ENCODE measurements at places on chromosomes 16 and 17. TPM values are rescaled to one million over a fixed set of nuclear protein-coding genes. Genes with fewer than 3 reads are reported as not detected.

DNA sequence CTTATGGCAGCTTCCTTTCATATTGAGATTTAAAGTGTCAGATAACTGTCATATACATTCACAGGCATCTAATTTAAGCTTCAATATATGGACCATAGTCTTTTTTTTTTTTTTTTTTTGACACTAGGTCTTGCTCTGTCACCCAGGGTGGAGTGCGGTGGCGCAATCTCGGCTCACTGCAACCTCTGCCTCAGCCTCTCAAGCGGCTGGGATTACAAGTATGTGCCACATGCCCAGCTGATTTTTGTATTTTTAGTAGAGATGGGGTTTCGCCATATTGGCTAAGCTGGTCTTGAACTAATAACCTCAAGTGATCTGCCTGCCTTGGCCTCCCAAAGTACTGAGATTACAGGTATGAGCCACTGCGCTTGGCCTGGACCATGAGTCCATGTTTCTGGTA lies 13.6 kb downstream of the CEP95 start:
- no peak for DNase-seq

- no peak for DNase-seq
Observed at GRCh38 chr17:9209781-9210370, 188.6 kb downstream of the NTN1 start.

GRCh38 chr16:27436921-27437650 lies 35.1 kb downstream of the IL21R start:
- DNase-seq: no peak

C17orf50 gene
- not detected for total RNA-seq

DNA sequence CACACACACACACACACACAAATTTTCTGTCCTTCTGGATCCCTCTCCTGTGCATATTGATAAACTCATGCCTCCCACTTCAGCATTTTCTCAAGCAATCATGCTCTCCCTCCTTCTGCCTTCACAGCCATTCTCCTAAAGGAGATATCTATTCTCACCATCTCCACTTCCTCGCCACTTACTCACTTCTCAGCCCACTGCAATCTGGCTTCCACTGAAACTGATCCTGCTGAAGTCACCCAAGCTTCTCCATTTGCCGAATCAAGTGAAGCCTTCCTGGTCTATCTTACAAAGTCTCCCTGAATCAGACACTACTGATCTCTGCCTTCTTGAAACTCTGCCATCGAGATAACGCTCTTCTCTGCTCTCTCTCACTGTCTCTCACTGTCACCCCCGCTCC lies 54.0 kb upstream of the GNAO1 start:
- no peak for DNase-seq

PMFBP1 gene
- 0.66 TPM for total RNA-seq

DPEP3 gene
- total RNA-seq: not detected

CDH16 gene
- 8.7 TPM for total RNA-seq

DNA sequence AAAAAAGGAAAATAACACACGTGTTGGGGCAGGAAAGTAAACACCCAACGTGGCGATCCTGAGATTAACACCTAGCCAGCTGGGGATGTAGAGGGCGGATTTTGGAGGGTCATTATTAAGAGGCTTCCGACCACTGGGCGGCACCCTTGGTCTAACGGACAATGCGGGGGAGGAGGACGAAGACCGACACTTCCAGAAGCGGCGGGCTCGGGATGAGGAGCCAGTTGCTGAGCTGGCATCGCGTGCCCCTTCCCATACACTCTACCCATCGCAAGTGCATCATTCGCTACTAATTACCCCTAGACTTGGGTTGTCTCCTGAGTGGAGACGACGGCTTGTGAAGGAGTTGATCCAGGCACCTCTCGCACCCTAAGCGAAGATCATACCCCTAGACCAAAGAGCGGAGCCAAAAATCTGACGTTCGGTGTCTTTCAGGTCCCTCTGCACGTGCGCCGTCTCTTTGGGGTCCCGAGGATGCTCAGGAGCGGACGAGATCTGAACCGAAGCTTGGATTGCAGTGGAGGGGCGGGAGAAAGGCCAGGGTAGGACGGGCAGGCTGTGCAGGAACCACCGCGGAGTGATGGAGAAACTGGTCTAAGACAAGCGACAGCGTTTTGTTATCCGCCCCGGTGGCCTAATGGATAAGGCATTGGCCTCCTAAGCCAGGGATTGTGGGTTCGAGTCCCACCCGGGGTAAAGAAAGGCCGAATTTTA lies 17.6 kb downstream of the ZNF213 start:
- DNase-seq: peak; percentile 93

GRCh38 chr16:17084130-17084529 lies 386.6 kb downstream of the XYLT1 start:
- DNase-seq: no peak

GRCh38 chr16:86086471-86086870 lies 187.5 kb downstream of the IRF8 start:
- DNase-seq: no peak

GP1BA gene
- not detected for total RNA-seq

DNA sequence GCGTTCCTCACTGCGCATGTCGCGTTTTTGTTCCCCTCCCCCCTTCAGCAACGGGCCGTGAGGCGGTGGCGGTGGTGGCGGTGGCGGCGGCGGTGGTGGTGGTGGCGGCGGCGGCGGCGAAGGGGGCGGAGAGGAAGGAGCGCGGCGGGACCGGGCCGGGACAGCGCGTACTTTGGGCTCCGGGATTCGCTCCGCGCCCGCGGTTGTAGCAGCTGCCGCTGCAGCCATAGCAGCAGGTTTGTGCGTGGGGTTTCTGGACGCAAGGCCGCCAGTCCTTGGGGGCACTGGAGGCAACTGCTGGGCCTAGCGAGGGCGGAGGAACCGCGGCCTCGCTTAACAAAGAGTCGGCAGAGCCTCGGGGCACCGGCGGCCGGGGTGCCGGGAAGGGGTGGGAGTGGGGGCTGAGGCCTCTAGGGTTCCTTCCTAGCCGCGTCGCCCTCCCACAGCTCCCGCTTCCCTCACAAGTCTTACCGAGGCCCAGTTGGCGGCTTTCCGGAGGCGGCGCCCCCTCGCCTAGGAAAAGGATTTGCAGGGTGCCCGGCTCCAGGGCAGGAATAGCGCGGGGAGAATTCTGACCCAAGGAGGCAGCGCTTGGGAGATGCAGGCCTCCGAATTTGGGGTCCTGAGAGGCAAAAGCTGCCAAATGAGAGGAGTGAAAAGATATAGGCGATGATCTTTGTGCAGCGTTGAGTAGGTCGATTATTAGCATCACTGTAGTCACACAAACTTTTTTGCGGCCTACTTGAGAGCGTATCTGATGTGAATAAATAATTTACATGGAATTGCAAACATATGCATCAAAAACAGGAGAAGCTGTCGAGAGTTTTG lies at the start of gene DDX42:
Gene DDX42 (plus strand): TSS at position 30 of the 828 bp plus-strand sequence. CDS start 12,880 bp downstream, outside the sequence.
- DNase-seq: peak; percentile 26

DNA sequence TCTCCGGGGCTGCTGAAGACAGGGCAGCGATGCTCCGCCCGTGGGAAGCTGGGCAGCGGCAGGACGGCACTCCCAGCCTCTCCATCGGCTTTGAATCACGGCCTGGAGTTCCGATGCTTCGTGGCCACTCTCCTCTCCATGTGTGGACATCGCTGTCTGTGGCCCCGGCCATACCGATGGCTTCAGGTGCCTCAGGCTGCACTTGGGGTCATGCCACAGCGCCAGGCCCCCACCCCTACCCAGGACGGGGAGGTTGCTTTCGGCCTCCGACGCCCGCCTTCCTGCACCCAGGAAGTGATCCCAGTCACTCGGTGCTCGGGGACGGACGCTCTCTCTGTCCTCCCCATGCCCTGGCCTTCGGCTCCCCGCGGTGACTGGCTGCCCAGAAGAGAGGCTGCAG lies 180.7 kb downstream of the BANP start:
- DNase-seq: no peak

GRCh38 chr16:67677712-67678111 lies 11.1 kb downstream of the C16orf86 start:
- no peak for DNase-seq

DNA sequence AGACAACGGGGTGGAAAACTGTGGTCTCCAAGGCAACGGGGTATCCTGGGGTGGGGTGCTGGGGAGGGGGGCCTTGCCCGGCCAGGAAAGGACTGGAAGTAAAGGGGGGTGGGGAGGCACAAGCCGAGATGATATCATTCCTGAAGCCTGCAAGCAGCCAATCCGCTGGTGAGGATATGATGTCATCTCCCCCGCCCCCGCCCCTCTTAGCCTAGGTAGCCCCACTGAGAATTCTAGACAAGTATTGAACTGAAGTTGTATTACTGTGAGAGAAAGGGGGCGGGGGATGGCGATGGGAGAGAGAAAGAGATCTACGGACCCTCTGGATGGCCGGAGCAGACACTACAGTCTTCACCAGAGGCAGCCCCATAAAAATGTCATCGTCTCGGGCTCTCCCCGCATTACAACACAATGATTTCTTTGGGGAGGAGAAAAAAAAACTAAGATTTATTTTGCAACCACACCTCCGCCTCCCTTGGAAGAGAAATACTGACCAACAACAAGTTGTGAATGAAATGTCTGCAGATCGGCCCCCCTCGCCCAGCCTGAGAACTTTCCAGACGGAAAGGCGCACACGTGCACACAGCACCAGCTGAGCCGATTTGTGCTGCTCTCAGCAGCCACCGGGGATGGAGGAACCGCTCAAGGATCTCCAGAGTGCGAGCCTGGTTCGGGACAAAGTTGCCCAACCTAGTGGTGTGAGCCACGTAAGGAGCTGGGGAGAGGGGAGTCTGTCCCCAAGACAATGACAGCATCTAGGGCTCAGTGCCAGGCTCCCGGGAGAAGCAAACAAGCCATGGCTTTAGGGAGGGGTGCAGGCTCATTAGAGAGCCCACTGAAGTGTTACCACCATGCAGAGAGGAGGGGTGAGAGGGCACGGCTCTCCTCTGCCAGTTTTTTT lies 222.1 kb downstream of the SOX9 start:
- no peak for DNase-seq

DNA sequence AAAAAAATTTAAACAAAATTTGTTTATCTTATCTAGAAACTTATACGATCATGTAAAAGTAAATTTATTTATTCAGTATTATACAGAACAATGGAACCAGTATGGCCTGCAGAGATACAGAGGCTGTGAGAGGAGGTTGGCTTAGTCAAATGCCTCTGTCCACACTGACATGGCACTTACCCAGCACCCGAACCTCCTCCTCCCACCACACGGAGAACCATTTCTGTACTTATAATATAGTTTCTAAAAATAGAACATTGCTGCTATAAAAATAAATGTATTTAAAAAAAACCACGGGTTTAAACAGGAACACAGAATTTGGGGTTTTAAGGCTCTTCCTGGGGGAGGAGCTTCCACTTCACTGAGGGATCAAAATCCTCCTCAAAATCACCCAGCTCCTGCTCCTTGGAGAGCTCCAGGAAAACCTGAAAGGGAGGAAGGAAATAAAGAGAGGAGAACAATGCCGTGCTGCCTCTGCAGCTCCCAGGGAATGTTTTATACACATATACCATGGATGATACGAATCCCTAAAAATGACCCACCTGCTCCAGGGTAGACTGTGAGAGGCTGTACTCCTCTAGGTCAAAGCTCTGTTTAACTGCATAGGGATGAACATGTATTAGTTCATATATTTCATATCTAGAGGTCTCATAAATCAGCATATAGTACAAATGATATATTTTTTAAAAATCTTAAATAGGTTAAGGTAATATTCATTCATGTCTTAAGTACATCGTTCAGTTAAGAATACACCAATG lies 87.3 kb downstream of the ABCA8 start:
- no peak for DNase-seq

- no peak for DNase-seq
Observed at GRCh38 chr17:61005358-61005757, 327.7 kb downstream of the BCAS3 start.

DLG4 gene
- 36.5 TPM for total RNA-seq

ESRP2 gene
- total RNA-seq: 67.0 TPM

- DNase-seq: no peak
Observed at GRCh38 chr16:709566-710499, 4.2 kb upstream of the FBXL16 start.

HID1 gene
- total RNA-seq: 186 TPM

DNA sequence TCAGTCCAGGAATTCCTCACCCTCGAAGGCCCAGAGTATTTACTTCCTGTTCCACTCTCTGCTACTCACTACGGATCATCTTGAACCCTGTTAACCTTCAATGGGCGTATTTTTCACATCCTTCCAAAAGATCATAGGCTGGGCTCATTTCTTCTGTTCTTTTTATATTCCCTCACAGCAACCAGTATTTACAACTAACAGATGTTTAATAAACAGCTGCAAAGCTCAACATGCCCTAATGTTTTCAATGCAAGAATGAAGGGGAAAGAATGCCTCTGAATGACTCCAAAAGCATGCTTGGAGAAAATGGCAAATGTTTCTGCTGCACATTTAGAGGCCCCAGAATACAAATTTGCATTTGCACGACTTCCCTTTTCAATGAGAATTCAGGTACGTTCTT lies 174.9 kb downstream of the ZFHX3 start:
- no peak for DNase-seq

- DNase-seq: no peak
Observed at GRCh38 chr16:77403732-77404131, 31.1 kb downstream of the ADAMTS18 start.

DNA sequence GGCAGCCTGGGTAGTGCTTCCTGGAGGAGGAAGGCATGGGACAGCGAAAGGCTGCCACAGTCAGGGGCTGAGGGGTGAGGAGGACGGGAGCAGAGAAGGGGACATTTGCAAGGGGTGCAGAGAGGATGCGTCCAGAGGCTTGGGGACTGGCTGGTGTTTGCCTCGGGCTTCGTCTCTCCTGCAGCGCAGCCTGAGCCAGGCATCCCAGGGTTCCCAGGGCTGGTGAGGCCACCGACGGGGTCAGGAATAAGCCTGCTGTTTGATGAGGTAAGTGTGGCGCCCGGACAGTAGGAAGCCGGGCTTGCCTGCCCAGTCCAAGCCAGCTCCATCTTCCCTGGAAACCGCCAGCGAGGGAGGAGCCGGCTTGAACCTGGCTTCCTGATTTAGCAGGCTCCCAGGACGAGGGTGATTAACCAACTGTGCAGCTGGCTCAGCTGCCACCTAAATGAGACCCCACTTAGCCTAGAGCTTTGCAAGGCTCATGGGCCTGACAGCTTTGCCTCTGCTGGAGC lies 47.8 kb downstream of the PITPNM3 start:
- DNase-seq: no peak

DNA sequence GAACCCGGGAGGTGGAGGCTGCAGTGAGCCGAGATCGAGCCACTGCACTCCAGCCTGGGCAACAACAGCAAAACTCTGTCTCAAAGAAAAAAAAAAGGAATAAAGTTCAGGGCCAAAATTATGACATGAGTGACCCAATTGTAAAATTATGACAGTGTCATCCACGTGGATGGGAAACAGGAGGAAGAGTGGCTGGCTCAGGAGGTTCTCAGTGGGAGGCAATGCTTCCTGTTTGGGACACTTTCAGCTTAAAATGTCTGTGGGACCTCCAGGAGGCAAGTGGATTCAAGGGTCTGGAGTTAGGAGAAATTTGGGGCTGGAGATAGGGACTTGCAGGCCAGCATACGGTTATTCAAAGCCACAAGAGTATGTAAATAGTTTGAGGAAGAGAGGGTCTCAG lies 8.0 kb upstream of the STX4 start:
- DNase-seq: no peak
